ENCODE measurements at places on chromosomes 2 and 18.

GRCh38 chr2:42359304-42359964 is 1.6 kb downstream of the COX7A2L start:
- DNase-seq: no peak

- no peak for DNase-seq
Measured at GRCh38 chr2:234425639-234426603, 71.0 kb downstream of the ARL4C start.

- DNase-seq: no peak
Measured at GRCh38 chr2:104867813-104868504, 14.0 kb downstream of the POU3F3 start.

GRCh38 chr18:42305869-42306593 is 351.0 kb downstream of the PIK3C3 start:
- no peak for DNase-seq

DNA sequence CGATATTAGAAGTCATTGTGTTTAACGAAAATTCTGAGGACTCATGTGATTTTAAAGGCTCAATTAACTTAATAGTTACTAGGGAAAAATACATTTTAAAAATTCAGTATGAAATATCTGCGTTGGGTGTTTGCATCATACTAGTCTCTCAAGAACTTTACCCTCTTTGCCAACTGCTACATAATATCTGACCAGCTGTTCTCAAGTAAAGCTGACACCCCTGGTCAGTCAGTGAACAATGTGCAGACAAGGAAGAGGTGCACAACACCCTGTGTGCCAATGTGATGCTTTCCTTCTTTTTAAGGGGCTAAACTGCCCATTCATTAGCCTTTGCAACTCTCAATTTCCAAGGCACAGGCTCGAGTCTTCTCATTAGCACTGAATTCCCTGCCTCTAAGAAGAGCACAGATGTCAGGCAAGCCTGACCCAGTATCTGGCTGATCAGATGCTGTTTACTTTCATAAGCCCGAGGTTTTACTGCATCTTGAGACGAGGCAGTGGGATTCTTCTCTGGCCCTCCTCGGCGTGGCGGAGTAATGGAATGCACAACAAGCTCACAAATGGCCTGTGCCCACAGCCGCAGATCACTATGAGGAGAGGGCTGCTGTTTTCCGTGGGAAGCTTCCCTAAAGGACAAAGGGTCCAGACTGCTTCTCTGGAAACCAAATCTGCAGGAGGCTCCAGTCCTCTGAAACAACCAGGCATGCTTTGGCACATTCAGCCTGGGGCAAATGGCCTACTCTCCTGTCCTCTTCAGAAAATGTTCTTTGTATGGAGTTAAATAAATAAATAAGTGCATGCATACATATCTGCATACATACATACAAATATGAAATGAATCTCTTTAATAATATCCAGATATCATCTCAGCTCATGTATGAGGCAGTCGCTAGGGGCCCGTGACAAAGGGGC is 240.3 kb downstream of the ZNF521 start:
- DNase-seq: no peak

DNA sequence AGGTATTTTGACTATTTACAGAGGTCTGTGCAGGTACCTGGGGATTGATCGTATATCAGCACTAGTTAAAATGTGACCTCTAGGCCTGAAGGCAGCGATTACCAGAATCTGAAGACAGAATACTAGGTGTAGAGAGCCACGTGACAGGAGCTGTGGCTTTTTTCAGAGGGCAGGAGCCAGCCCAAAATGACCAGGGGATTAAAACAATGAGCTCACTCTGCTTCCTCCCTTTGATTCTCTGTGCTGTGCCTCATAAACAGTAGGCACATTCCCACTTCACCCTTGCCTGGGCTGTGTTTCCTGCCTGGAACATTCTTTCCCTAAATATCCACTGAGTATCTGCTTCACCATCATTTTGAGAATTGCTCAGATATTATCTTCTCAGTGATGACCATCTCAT is 15.2 kb downstream of the ITGAV start:
- DNase-seq: no peak

DNA sequence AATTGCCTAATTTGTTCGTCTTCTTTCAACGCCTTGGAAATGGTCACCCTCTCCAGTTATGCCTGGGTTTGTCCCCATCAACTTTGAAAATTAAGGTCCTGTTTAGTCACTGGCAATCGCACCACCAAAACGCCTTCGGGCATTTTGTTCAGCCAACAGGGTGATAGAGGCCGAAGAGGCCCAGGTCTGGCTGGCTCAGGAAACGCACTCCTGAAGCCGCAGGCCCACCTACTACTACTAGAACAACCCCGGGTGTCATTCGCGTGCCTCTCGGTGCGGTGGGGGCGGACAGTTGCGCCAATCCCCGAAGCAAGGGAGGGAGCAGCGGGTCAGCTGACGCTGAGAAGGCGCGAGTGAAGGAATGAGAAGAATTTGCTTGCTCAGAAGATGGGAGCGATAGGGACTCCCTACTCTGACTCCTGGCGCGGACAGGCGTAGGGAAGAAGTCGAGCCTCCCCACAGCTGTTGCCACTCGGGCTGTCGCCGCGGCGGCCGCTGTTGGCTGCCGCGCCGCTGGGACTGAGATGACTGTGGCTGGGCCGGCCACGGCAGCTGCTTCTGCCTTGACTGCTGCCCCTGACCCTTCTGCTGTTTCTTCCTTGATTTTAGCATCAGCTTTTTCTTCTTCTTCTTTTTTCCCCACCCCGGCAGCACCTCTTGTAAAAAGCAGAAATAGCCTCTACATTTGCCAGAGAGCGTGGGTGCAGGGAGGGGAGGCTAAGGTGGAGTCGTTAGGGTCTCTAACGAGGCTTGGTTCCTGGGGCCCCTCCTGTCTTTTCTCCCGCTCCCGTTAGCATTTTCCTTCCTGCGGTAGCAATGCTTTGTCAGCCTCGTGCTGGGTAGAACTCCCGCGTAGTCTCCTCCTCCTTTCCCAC is 387.6 kb downstream of the FIGN start:
- DNase-seq: no peak

- no peak for DNase-seq
Measured at GRCh38 chr18:10685484-10685883, 159.7 kb downstream of the NAPG start.

DNA sequence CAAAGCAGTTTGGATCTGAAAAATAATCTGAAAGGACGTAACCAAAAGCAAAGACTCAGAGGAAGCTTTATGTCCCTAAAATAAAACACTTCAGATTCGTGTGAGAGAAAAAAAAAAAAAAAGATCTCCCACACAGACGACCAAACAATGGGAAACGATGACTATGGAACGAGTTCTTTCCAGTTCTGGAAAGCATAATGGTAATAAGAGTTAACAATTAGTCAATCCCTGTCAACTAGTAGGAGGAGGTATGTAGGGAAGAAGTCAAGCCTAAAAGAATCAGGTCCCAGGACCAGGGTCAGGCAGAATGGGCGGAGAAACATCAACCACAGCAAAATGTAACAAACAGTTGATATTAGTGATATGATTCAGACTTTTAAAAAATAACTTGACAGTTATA is 170.3 kb upstream of the SETBP1 start:
- no peak for DNase-seq

GRCh38 chr2:119282996-119283511 is 59.4 kb downstream of the STEAP3 start:
- DNase-seq: no peak

- no peak for DNase-seq
Measured at GRCh38 chr2:217058791-217059755, 199.2 kb upstream of the TNP1 start.

- DNase-seq: no peak
Measured at GRCh38 chr2:223970343-223971128, 13.3 kb downstream of the MRPL44 start.

DNA sequence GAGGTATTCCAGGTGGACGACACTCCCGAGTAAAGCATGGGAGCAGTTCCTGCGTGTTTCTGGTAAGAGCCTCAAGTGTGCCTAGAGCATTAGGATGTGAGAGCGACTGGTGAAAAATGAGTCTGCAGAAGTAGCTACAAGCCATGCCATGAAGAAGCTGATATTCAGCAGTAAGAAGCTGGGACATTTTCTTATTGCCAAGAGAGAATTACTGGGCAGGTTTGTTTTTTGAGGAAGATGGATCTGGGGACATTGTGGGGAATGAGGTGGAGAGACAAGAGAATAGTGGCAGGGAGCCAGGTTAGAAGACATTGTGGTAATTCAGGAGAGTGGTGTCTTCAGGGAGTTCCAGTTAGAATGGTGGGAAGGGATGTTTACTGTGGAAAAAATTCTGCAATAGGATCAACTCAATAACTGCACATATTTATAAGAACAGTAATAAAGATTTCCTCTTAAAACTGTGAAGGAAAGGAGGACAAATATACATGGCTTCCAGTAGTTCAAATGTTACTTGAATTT is 38.2 kb downstream of the CRIM1 start:
- no peak for DNase-seq

- DNase-seq: peak; percentile 20
Measured at GRCh38 chr2:7672027-7672684, 754.9 kb downstream of the RNF144A start.

- no peak for DNase-seq
Measured at GRCh38 chr2:235432741-235433520, 60.9 kb upstream of the AGAP1 start.

GRCh38 chr2:209389171-209389618 is 34.7 kb upstream of the MAP2 start:
- DNase-seq: no peak

DNA sequence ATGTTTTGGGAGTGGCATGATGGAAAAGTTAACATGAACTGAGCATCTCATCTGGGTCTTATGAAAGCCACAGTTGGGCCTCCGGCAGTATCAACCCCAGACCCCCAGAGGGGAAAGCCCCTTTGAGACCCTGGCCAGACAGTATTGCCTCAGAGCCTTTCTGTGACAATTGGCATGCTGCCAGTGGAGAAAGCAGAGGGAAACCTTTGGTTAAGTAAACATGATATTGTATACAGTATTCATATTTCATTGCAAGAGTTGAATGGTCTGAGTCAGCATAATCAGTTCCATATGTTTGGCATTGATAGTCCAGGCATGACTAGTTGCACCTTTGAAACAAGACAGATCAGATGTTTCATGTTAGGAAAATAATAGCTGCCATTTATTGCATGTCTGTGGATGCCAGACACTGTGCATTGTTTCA is 20.0 kb downstream of the MERTK start:
- no peak for DNase-seq

DNA sequence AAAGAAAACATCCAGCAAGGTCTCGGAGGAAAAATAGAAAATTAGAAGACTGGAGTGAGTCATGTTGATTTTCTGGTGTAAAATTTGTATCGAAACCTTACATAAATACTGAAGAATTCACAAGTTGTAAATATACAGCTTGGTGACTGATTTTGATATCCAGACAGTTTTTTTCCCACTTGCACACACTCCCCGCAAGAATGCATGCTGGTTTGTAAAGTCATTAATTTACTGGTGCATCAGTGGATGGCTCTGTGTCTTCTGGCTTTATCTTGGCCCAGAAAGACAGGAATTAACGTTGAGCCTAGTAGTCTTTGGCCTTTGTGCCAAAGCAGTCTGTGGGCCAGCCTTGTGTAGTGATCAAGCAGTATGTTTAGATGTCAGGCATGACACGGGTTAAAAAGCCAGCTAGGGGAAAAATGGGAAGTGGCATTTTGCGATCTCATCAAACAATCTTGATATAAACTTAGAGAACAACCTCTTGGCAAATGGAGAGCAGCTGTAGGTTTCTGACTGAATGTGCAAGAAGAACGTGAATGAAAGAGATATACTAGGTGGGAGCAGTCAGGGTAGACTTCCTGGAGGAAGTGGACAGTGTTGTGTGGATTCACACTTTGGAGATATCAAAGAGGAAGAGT is 22.7 kb upstream of the CASP8 start:
- no peak for DNase-seq

GRCh38 chr2:71469403-71470398 is 16.3 kb downstream of the DYSF start:
- DNase-seq: no peak

- no peak for DNase-seq
Measured at GRCh38 chr2:26880910-26881435, 33.0 kb downstream of the DPYSL5 start.

DNA sequence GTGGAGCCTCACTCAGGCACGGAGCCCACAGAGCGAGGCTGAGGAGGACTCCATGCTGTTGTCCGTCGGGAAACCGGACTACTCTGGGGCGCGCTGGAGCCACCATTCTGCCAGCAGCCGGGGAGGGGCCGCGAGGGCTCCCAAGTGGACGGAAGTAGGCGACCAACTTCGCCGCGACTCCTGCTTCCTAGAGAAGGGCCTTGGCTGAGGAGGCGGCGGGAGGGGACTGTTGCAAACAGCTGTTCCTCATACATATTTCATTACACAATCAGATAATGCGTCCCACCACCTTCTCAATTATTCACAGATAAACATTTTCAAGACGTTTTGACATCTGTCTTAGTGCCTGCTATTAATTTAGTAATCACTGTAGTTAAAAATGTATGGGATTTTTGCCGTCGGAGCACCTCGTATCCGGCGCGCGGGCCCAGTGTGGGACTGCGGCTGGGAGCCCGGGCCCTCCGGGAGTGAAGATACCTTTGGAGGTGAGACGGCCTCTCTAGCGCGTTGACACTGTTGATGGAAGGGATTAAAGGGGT is 11.7 kb upstream of the SIX3 start:
- DNase-seq: no peak

GRCh38 chr18:22839340-22839821 is 93.7 kb upstream of the RBBP8 start:
- no peak for DNase-seq

DNA sequence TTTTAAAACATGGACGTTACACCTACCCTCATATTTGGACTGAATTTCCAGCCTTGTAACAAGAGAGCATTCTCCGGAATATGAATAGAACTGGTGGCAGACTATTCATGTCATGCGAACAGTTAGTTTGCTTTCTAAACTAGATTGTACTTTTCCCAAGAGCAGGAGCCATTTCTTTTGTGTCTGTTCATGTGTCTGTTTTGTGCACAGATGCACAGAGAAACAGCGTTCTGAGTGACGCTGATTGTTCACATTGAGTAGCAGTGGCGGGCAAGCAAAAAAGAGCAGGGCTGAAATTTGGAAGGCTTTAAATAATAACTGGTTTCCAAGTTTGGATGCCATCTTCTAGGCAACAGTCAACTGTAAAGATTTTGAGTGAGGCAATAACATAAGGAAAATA is 200.3 kb downstream of the NRXN1 start:
- DNase-seq: no peak

- no peak for DNase-seq
Measured at GRCh38 chr2:42585779-42586178, 17.3 kb downstream of the MTA3 start.

DNA sequence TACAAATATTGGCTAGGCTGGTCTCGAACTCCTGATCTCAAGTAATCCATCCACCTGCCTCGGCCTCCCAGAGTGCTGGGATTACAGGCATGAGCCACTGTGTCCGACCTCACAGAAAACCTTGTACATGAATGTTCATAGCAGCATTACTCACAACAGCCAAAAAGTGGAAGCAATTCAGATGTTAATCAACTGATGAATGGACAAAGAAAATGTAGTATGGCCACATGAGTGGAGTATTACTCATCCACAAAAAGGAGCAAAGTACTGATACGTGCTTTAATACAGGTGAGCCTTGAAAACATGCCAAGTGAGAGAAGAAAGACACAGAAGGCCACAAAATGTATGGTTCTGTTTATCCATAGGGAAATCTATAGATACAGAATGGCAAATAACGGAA is 20.6 kb downstream of the CEP192 start:
- no peak for DNase-seq

GRCh38 chr2:237524631-237525030 is 37.6 kb downstream of the MLPH start:
- no peak for DNase-seq

- DNase-seq: no peak
Measured at GRCh38 chr2:99987160-99987559, 155.2 kb downstream of the AFF3 start.

- DNase-seq: no peak
Measured at GRCh38 chr2:235773188-235773928, 279.5 kb downstream of the AGAP1 start.

- no peak for DNase-seq
Measured at GRCh38 chr2:5491523-5491922, 200.7 kb upstream of the SOX11 start.

Data from 8988T (cell line).